Sigmoid colon (tissue), 7 donors: ENCODE measurements at places on chromosomes 5 and 9. TPM values are rescaled to one million over a fixed set of nuclear protein-coding genes. Genes with fewer than 3 reads are reported as not detected.

Gene UIMC1
- 18.0 TPM for polyA plus RNA-seq

Gene GMCL2
- not detected for polyA plus RNA-seq

Gene FRMPD1
- polyA plus RNA-seq: not detected

Gene SLC25A2
- polyA plus RNA-seq: not detected

DNA sequence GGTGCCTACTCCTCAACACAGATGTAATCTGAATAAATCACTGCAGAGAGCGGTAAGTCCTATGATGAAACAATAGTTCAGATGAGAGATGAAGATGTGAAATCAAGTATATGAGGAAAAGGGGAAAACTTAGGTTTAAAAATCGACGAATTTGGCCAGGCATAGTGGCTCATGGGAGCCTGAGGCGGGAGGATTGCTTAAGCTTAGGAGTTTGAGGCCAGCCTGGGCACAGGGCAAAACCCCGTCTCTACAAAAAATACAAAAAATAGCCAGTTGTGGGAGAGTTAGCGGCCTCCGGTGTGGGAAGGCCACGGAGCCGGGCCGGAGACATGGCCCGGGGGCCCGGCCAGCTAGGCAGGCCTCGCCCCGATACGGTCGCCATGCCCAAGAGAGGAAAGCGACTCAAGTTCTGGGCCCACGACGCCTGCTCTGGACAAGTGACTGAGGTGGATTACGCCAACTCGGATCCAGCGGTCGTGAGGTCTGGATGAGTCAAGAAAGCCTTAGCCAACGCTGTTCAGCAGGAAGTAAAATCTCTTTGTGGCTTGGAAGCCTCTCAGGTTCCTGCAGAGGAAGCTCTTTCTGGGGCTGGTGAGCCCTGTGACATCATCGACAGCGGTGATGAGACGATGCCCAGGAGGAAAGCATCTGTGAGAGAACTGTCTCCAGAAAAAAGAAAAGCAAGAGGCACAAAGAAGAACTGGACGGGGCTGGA, 62.8 kb upstream of the SUB1 start:
- DNase-seq: no peak
- no peak overlapping the region for H3K4me3 ChIP-seq
- H3K36me3 ChIP-seq: no peaks in the 10 kb centered on the region

DNA sequence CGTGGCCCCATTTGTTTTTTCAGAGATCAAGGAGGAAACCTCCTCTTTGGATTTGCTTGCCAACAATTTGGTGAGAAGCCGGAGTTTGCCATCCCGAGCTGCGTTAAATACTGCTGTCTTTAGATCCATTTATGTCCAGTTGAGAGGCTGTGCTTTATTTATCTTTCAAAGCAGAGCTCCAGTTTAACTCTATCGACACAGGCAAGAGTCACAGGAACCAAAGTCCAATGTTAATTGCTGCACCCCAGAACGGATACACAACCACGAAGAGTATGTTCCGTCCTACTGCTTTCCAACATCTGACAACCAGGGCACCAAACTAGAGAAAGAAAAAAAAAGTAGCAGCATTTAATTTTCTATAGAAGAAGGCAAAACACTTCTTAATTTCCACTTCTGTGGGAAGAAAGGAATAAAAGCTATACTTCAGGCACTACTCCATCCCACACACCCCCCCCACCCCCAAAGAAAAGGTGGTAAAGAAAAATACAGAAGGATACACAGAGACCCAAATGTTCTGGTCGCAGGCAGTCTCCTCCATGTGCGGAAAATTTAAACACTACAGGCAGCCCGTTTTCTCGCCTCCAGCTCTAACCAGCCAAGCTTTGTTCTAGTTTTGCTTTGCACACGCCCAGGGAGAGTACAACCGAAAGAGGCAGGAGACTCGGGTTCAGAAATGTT, 1.1 kb downstream of the FEM1C start:
- H3K4me1 ChIP-seq: peaks cover 42% of the 10 kb centered on the region
- no peaks in the 10 kb centered on the region for H3K36me3 ChIP-seq
- no peaks in the 10 kb centered on the region for H3K27me3 ChIP-seq
- peak overlapping the region; percentile 98 for H3K4me3 ChIP-seq
- no peak for DNase-seq
- H3K27ac ChIP-seq: peak overlapping the region; percentile 97

DNA sequence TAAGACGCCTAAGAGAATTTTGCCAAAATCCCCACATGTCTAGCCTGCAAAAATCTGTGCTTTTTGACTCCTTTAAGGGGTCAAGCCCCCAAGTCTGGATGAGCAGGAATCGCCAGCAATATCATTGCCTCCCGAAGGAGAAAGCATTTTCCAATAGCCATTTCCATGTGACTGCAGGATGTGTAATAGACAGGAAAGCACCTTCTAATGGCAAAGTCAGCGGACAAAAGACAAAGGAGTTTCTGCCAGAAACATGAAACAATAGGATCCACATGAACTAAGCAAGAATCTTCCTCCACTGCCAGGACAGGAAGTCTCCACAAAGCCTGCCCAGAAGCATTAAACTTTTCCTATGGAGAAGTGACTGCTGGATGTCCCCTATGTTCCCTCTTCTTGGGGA, 177.1 kb upstream of the PCSK5 start:
- H3K27me3 ChIP-seq: no peaks in the 10 kb centered on the region
- no peak overlapping the region for H3K4me3 ChIP-seq
- no peak overlapping the region for H3K27ac ChIP-seq
- no peaks in the 10 kb centered on the region for H3K36me3 ChIP-seq
- H3K4me1 ChIP-seq: no peaks in the 10 kb centered on the region

GRCh38 chr9:81633952-81634854, 55.1 kb downstream of the TLE1 start:
- no peaks in the 10 kb centered on the region for H3K27me3 ChIP-seq
- H3K4me1 ChIP-seq: peaks cover 42% of the 10 kb centered on the region
- DNase-seq: no peak
- H3K36me3 ChIP-seq: no peaks in the 10 kb centered on the region

GRCh38 chr9:97038611-97039513, at the start of gene CTSV:
CTSV (minus strand) TSS chr9:97039142; CDS start chr9:97038043, 1,099 bp downstream.
- DNase-seq: peak; percentile 90
- peak within 1 kb of the TSS; percentile 60 for H3K4me3 ChIP-seq
- no peaks in the 10 kb centered on the region for H3K36me3 ChIP-seq
- H3K27ac ChIP-seq: peak within 1 kb of the TSS; percentile 54

DNA sequence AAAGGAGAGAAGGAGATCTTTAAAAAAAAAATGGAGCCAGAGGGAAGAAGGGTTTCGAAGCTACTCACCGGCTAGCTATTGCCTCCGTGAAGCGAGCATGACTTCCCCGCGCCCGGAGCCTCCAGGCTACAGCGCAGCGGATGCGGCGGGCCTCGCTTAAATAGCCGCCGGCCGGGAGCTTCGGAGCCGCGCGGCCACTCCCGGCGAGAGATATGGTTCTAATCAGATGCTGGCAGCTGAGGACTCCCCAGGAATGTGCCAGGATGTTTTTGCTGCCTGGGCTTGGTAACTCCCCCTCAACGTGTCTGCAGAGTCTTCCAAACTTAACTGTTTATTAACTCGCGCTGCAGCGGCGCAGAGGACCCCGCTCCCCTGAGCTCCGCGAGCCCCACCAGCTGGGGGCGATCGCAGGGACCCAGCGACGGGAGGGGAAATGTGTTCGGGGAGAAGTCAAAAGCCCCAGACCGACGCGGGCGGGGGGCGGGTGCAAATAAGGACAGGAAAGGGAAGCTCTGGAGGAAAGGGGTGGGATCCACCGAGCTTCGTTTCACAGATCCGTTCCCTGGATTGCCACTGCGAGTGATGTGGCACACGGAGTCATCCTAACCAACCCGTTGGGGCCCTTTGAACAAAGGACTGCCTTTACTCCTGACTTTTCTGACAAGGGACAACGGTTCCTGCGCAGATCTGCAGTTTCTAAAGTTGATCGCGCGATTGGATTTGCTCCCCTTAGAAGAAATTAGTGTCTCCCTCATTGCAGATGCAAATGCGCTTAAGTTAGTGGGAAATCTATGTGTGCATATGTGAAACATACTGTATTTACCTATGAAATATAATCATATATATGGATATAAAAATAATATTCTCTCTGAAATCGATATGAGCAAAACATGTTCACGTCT, at the start of gene DAB2:
TSS of gene DAB2 (minus strand) at position 245 of the 902 bp plus-strand sequence. CDS start 30,660 bp downstream, outside the sequence.
- no peaks in the 10 kb centered on the region for H3K36me3 ChIP-seq
- peak within 1 kb of the TSS; percentile 84 for H3K27ac ChIP-seq
- DNase-seq: peak; percentile 92
- H3K4me3 ChIP-seq: peak within 1 kb of the TSS; percentile 69
- no peaks in the 10 kb centered on the region for H3K27me3 ChIP-seq

DNA sequence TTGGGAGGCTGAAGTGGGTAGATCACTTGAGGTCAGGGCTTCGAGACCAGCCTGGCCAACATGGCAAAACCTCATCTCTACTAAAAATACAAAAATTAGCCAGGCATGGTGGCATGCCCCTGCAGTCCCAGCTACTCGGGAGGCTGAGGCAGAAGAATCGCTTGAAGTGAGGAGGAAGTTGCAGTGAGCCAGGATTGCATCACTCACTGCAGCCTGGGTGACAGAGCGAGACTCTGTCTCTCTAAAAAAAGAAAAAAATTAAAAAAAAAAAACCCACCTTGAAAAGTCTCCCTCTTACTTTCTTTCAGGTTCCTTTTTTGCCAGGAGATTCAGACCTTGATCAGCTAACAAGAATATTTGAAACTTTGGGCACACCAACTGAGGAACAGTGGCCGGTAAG, 34.2 kb downstream of the CDK7 start:
- H3K27ac ChIP-seq: no peak overlapping the region
- H3K4me1 ChIP-seq: no peaks in the 10 kb centered on the region
- no peak overlapping the region for H3K4me3 ChIP-seq
- H3K27me3 ChIP-seq: no peaks in the 10 kb centered on the region
- no peaks in the 10 kb centered on the region for H3K36me3 ChIP-seq

DNA sequence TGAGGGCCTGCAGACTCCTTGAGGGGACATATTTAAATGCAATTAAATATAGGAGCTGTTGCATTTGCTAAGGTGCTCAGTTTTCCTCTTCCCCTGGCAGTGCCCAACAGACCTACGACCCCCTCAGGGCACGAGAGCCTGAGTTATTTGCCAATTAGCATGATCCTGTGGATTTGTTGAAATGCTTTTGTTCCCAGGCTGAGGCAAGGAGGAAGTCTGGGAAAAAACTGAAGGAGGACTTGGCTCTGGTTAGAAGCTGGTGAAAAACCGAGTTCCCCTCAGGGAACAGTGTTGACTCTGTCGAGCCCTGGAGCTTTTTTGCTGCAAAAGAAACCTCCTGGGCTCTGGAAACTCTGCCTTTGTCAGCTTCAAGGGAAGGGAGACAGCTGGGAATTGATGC, 103.6 kb upstream of the SHB start:
- no peak for DNase-seq
- no peaks in the 10 kb centered on the region for H3K36me3 ChIP-seq
- no peak overlapping the region for H3K27ac ChIP-seq
- no peaks in the 10 kb centered on the region for H3K4me1 ChIP-seq

GRCh38 chr9:98583417-98583816, 125.3 kb downstream of the GABBR2 start:
- no peak for DNase-seq
- no peak overlapping the region for H3K4me3 ChIP-seq
- H3K27me3 ChIP-seq: no peaks in the 10 kb centered on the region
- no peak overlapping the region for H3K27ac ChIP-seq
- no peaks in the 10 kb centered on the region for H3K36me3 ChIP-seq

DNA sequence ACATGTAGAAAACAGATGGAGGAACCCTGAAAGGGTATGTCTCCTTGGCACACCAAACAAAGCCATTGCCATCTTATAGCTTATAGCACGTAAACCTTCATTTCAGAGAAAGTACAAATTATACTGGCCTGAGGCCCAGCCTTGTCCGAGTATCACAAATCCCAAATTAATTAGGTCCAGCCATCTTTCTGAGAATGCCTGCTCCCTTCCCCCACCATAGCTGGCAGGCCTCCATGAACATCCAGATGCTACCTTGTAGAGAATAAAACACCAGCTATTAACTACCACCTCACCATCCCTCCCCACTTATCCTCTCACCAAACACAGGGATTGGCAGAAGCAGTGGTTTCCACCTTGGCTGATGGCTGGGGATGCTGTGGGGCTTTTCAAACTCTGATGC, 224.0 kb downstream of the SPOCK1 start:
- H3K4me3 ChIP-seq: no peak overlapping the region
- no peak for DNase-seq
- H3K27ac ChIP-seq: no peak overlapping the region
- H3K27me3 ChIP-seq: no peaks in the 10 kb centered on the region
- H3K4me1 ChIP-seq: no peaks in the 10 kb centered on the region

- H3K4me1 ChIP-seq: no peaks in the 10 kb centered on the region
- H3K27me3 ChIP-seq: no peaks in the 10 kb centered on the region
- H3K27ac ChIP-seq: peak overlapping the region; percentile 53
- H3K36me3 ChIP-seq: peaks cover 33% of the 10 kb centered on the region
- DNase-seq: peak; percentile 83
- H3K4me3 ChIP-seq: no peak overlapping the region
Measured at GRCh38 chr5:157464519-157465171, 4.6 kb downstream of the NIPAL4 start.

- H3K36me3 ChIP-seq: no peaks in the 10 kb centered on the region
- H3K4me1 ChIP-seq: no peaks in the 10 kb centered on the region
- no peak for DNase-seq
Measured at GRCh38 chr5:174555726-174556125, 168.7 kb upstream of the MSX2 start.

- H3K4me3 ChIP-seq: no peak overlapping the region
- DNase-seq: peak; percentile 35
- no peaks in the 10 kb centered on the region for H3K27me3 ChIP-seq
- no peak overlapping the region for H3K27ac ChIP-seq
Measured at GRCh38 chr5:135092476-135092875, 58.4 kb upstream of the PITX1 start.

DNA sequence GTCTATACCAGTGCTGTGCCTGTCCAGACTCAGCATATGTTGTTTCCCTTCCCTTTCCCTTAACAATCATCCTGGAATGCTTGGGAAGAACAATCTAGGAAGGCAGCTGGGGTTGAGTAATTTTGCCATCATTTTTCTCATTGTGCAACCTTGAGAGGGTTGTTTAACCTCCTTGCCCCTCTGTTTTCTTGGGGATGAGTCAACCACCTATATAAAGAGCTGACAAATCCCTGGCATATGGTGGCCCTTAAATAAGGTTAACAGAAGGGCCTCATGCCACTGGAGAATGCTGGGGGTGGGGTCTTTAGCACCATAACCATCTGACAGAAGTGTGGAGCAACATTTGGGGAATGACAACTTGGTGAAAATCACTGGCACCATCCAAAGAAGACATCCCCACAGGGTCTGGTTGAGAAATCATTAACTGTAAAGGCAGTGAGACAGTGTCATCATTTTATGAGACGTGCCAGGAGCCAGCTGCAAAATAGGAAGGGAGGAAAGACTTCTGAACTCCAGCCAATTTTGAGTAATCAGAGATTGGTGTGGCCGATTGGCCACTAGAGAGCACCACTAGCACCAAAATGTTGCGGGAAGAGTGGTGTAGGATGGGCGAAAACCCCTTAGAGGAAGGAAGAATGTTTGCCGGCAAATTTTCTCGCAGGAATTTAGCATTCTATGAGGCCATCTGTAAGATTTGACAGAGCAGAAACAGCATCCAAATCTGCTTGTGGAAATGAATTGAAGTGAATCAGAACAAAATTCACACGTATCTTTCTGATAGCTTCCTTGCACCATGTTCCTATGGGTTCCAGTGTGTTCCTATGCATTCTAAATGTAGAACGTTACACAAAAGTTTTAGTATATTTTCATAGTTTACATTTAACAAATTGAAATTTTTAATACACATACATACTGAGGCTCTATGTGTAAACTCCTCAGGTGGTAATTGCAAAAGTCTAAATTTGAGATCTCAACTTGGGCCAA, 113.8 kb downstream of the MSX2 start:
- H3K27ac ChIP-seq: no peak overlapping the region
- H3K4me1 ChIP-seq: peaks cover 7% of the 10 kb centered on the region
- H3K27me3 ChIP-seq: no peaks in the 10 kb centered on the region
- DNase-seq: peak; percentile 82
- H3K4me3 ChIP-seq: no peak overlapping the region
- H3K36me3 ChIP-seq: no peaks in the 10 kb centered on the region
